T-helper 1 cell (primary cell): ENCODE measurements at places on chromosomes 1 and 21.
A peak's percentile ranks its signal among the peaks of the same experiment; 100 is the strongest.

DNA sequence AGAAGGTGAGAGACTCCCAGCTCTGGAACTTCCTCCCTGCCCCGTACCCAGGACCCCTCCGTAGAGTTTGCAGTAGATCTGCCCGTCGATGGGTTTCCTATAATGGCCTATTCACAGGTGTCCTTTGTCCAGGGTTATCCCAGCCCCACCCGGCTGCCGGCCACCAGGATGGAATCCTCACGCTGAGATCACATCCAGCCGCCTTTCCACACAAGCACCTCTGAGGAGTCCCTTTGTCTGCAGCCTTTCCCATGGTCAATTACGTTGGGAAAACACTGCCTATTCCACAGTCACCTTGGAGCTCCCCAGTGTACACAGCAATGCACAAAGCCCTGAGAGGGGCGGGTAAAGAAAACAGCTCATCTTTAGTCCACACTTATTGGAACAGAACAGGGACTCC is 190.0 kb upstream of the EDN2 start:
- no peak for DNase-seq

- no peak for DNase-seq
These were observed 553.7 kb downstream of the USP25 start for GRCh38 chr21:16283516-16283915.

- no peak for DNase-seq
These were observed 31.8 kb downstream of the CLIC6 start for GRCh38 chr21:34700605-34701004.

GRCh38 chr21:46089285-46089684 is 8.6 kb upstream of the COL6A2 start:
- no peak for DNase-seq

DNA sequence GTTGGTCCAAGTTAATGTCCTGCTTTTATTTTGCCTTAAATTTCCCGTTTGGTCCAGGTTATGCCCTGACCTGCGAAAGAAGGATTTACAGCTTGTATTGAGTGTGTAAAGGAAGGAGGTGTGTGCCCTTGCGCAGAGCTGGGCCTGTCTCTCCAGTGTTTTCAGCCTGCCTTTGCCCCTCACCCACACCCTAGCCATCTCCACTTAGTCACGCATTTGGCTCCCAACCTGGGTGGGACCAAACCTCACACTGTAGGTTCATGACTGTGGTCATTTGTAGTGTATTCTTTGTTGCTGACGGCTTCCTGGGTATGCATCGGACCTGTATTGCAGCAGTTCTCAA is 572 bp upstream of the SRSF10 start:
- no peak for DNase-seq

- no peak for DNase-seq
These were observed 213.9 kb upstream of the USP25 start for GRCh38 chr21:15515908-15516307.

- no peak for DNase-seq
These were observed 175.3 kb downstream of the GALNT2 start for GRCh38 chr1:230242326-230242725.

- no peak for DNase-seq
These were observed 20.5 kb upstream of the TRABD2B start for GRCh38 chr1:48017716-48018115.

GRCh38 chr21:26941421-26941820 is 25.5 kb downstream of the ADAMTS5 start:
- DNase-seq, result no peak

- no peak for DNase-seq
These were observed 281.0 kb upstream of the RUNX1 start for GRCh38 chr21:35329940-35330660.

GRCh38 chr1:74526708-74527107 is 14.3 kb upstream of the LRRC53 start:
- no peak for DNase-seq

DNA sequence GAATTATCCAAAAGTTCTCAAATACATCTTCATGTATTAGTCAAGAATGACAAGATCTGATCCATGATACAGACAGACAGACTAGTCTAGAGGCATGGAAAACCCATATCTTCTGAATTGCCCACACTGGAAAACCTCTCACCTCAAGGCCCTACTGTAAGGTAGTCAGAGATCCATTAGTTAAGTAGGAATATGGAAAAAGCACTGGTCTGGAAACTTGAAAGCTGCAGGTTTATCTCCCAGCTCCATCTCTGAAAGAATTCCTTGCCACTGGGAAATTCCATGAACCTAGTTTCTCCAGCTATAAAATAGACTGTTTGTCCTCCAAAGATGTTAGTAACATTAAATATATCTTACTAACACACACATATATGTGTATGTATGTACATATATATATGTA is 169.2 kb downstream of the AKT3 start:
- no peak for DNase-seq

DNA sequence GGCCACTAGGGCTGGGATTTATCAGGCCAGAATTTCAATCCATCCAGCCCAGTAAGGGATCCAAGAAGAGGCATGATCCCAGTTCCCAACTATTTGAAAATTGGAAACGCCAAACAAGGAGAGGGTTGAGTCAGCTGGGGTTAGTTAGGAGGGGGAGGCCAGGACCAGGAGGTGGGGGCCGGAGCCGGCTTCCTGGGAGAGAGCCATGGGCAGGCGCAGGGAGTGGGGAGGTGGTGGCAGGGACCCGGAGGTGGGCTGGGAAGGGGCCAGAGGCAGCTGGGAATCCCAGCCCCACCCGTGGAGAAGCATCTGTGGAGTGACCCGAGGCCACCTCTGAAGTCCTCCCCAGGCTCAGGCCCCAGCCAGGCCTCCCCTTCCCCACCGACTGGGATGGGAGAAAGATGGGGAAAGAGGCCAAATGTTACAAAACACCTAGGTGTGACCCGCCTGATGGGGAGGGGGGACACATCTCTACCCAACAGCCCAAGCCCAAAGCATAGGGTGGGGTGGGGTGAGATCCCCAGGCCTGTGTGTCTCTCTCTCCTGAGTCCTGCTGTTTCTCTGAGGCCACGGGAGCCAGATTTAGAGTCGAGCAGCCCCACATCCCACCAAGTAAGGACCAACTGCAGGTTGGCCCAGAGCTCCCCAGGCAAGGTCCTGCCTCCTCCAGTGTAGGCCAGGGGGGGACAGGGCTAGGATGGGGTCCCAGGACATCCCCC is 10.1 kb downstream of the HSPG2 start:
- no peak for DNase-seq

DNA sequence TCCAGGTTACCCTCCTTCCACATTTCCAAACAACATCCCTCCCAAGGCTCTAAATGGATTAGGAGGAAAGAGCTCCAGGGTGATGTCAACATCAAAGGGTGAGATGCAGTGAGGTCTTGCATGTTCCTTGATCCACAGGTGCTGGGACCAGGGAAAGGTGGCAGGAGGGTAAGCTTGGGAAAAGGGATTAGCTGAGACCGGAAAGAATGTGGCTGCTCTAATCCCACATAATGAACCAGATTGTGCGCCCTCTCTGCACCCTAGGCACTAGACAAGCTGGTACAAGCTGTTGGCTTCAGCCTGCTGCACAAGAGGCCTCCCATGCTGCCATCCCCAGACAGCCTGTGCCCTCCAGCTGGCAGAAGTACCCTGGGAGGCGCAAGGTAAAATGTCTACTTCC is 34.9 kb downstream of the PLXNA2 start:
- DNase-seq, result no peak

DNA sequence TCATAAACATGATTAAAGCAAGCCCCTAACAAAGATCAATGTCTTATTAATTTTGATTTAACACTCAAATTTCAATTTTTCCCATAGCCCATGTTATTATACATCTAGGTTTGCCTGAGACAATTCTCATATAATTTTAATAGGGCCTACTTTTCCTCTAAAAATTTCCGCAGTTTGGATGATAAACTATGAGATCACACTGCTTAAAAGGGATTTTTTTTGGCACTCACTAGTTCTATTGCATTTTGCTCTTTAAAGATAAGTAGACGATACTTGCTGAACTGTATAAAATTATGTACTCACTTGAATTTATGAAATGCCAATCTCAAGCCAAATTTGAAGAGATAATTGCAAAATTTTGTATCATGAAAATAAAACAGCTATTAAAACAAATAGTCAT is 480.4 kb upstream of the ZRANB2 start:
- DNase-seq, result no peak

- no peak for DNase-seq
These were observed 563.0 kb upstream of the NEGR1 start for GRCh38 chr1:72845381-72845780.

DNA sequence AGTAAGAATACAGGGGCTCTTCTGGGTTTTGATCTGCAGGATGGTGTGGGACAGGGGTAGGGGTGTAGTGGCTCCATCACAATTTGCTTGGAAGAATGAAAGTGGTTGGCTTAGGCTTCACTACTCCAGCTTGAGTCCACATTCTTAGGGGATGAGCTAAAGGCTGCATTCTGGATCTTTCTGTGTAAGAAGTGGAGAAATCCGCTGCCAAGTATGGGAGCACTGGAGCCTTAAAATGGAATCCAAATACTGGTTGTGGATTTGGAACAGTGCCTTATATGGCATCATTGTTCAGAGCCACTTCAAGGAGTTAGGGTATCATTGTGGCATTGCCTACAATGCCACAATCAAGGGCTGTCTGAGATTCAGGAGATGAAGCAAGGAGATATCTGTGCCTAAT is 187.1 kb downstream of the LMO4 start:
- DNase-seq, result no peak

- peak; percentile 26 for DNase-seq
These were observed 540 bp downstream of the ARHGEF2 start for GRCh38 chr1:155977690-155978324.

DNA sequence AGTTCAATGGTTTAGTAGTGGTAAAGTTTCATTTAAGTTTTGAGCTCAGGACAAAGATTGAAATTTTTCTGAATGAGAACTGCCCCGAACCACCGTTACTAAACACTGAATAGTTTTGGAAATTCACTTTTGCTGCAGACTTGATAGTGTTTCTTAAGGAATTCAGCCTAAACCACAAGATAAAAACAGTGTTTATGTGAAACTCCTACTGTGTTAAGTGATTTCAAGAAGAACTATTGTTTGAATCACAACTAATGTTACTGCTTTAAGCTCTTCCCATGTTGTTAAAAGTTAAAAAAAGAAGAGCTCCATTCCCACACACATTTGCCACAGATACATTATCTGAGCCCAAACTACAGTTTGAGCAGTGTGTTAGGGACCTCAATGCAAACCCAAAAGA is 159.2 kb downstream of the DYRK1A start:
- DNase-seq, result no peak

GRCh38 chr1:214454569-214455396 is 96.6 kb downstream of the PTPN14 start:
- DNase-seq, result no peak

DNA sequence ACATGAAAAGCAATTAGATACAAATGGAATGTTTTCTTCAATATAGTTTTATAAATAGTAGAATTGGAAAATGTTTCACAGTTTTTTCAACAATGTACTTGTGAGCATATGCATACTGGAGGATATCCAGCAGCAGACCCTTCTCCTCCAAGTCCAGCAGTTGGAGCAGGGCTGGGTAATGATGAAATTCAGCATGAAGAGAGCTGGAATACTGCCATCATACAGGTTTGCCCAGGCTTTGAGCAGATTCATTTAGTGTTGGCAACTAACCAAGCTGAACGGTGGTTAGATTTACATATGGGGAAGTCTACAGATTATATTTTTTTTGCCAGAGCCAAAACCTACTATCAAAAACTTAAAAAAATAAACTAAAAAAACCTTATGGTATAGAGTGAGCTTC is 38.3 kb downstream of the WDR3 start:
- no peak for DNase-seq

- no peak for DNase-seq
These were observed 107.4 kb upstream of the EDN2 start for GRCh38 chr1:41591891-41592290.

GRCh38 chr1:206467915-206468314 is 2.4 kb upstream of the IKBKE start:
- no peak for DNase-seq

- DNase-seq, result no peak
These were observed 20.3 kb upstream of the CSF1 start for GRCh38 chr1:109890115-109890953.

GRCh38 chr1:97254731-97255463 is 533.3 kb downstream of the PTBP2 start:
- DNase-seq, result no peak

DNA sequence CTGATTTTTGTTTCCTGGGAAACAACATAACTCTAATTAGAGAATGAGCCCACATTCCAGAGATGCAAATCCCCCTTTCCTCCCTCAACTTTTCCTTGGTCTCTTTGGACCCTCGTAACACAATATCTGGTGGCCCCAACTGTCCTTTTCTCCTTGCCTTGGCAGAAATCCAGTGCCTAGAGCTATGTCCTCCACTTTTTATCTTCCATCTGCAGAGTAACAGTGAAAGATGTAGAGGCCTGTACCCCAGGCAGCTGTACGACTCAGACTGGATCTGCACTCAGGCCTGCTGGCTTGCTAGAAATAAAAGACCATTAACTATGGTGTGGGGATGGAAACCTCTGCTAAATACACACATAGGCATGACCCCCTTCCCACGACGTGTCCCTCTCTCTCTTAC is 72.0 kb downstream of the WARS2 start:
- no peak for DNase-seq

DNA sequence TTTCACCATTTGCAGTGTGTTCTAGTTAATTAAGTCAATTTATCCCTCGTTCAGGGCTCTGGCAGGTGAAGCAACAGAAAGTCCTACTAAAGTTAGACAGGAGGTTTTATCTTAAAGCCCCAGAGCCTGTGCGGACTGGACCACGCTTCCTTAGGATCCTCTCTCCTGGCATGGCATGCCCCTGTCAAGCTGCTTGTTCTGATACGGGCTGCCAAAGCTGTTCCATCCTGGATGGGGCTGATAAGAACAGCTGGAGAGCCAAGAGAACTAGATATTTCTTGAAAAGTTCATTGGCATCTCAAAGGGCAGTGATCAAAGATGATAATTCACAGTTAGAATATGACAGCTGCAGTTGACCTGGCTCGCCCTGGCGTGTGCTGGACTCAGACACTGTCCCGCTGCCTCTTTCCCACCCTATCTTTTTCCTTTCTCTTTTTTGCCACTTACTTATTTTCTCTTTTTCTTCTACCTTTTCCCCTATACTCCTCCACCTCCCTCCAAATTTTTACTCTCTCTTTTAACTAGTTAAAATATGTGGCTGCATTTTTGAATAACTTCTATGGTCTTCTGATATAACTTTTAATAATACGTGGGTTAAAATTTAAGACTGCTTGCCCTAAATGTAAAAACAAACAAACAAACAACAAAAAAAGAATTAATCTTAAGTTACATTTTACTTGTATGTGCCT is 96.7 kb downstream of the ABCA4 start:
- DNase-seq, result no peak

GRCh38 chr1:187641463-187641862 is 812.7 kb downstream of the PLA2G4A start:
- no peak for DNase-seq

DNA sequence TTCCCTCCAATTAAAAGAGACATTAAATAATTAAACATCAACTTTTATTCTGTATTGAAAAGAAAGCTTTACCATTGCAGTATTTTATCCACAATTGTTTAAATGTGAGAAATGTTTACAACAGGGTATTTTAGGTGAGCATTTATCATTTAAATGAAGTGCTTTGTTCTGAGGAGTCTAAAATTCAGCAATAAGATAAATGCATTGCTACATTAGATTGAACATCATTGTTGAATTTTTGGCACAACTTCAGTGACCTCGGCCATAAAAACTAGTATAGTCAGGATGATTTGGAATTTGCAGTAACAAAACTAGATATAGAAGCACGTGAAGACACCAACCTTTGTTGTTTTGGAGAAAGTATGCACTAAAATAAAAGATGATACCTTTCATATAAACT is 692.9 kb downstream of the USP25 start:
- no peak for DNase-seq

- no peak for DNase-seq
These were observed 3.1 kb downstream of the OBSCN start for GRCh38 chr1:228210712-228211530.

- no peak for DNase-seq
These were observed 4.8 kb upstream of the RPE65 start for GRCh38 chr1:68454534-68454933.
